ENCODE measurements at places on chromosomes 3 and 15. TPM values are rescaled to one million over a fixed set of nuclear protein-coding genes. Genes with fewer than 3 reads are reported as not detected.

Gene CLEC3B
- total RNA-seq = 23.7 TPM

Gene ETV5
- total RNA-seq = 30.2 TPM

Gene DLEC1
- total RNA-seq = 0.28 TPM

Gene SEMA3G
- under 0.01 TPM for total RNA-seq

Gene KIAA1143
- 22.0 TPM for total RNA-seq

Gene EPHA6
- total RNA-seq = not detected
